ENCODE measurements at places on chromosomes 7 and 10. TPM values are rescaled to one million over a fixed set of nuclear protein-coding genes. Genes with fewer than 3 reads are reported as not detected.

IRF5 gene
- not detected for total RNA-seq

TRPV6 gene
- not detected for total RNA-seq

HOXA3 gene
- total RNA-seq: 0.10 TPM

TWIST1 gene
- total RNA-seq: 20.8 TPM

ZDHHC4 gene
- 29.9 TPM for total RNA-seq

All from cardiac ventricle fibroblast (primary cell).